ENCODE measurements at places on chromosomes 12 and 14.

DNA sequence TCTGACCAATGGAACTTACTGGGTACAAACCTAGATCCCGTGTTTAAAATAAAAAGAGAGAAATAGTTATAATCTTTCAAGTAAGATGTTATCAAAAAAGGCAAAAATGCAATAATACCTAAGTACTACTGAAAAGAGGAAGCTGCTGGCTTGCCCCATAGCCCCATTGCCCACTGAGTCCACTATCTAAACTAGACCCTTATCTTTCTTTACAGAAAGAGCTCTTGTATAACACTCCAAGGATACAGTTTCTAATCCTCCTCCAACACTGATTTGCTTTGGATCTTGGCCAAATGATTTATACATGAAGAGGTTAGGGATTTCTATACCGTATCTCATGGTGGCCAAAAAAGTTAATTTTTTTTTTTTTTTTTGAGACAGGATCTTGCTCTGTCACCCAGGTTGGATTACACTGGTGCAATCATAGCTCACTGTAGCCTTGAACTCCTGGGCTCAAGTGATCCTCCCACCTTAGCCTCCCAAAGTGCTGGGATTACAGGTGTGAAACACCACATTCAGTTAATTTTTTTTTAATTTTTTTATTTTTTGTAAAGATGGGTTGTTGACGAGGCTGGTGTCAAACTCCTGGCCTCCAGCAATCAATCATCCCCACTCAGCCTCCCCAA is 2.6 kb downstream of the GXYLT1 start:
- no peak for DNase-seq

DNA sequence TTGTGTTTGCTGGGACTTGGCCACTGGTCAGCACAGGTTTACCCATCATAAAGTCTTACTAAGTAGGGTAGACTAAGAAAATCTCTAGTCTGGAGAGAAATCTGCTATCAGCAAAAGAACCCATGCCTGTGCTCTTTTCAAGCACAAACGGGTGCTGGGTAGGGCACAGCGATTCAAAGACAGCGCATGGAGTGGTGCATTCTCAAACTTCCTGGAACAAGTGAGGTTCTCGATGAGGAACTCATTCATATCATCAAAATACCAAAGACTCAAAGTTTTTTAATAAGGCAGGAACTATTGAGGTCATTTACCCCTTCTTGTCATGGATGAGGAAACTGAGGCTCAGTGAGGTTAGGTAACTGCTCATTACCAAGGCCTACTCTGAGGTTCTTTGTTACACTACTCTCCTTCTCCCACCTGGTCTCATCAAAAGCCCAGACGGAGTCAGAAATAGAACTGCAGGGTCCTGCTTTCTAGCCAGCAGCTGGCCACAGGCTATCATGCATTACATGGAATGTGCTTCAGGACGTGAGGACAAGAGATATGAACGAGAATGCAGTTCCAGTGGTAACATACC is 390.3 kb downstream of the ZFP36L1 start:
- DNase-seq: no peak

DNA sequence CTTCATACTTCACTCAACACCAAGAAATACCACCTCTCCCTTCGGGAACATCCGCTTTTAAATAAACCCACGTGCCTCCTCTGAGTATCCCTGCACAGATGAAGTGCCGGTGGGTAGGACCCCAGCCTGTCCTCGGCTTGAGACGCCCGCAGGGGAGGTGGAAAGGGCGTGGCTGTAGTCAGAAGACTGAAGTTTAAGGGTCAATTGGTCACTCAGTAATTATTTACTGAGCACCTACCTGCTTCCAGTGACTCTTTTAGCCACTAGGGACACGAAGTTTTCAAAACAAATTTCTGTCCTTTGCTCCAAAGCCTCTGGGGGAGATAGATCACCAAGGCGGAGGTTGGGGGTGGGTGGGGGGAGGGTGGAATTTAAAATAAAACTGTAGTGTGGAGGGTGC is 309.4 kb downstream of the VRK1 start:
- no peak for DNase-seq

DNA sequence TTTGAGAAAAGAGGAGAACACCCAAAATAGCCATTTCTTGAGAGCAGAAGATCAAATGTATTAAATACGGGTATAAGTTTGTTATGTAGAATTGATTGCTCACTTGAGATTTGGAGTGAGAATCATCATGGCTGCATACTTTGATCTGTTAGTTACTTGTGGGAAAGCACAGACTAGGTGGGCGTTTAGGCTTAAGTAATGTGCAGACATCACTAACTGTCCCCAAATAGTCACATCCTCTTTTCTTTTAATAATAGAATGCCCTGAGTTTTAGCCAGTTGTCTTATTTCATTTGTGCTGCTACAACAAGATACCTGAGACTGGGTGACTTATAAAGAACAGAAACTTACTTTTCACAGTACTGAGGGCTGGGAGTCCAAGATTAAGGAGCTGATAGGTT is 14.3 kb upstream of the GTF2A1 start:
- DNase-seq: no peak

GRCh38 chr12:121300083-121300819 is 3.7 kb upstream of the CAMKK2 start:
- DNase-seq: no peak
